PC-3 (cell line): ENCODE measurements at places on chromosomes 16 and 17. TPM values are rescaled to one million over a fixed set of nuclear protein-coding genes. Genes with fewer than 3 reads are reported as not detected.

DNA sequence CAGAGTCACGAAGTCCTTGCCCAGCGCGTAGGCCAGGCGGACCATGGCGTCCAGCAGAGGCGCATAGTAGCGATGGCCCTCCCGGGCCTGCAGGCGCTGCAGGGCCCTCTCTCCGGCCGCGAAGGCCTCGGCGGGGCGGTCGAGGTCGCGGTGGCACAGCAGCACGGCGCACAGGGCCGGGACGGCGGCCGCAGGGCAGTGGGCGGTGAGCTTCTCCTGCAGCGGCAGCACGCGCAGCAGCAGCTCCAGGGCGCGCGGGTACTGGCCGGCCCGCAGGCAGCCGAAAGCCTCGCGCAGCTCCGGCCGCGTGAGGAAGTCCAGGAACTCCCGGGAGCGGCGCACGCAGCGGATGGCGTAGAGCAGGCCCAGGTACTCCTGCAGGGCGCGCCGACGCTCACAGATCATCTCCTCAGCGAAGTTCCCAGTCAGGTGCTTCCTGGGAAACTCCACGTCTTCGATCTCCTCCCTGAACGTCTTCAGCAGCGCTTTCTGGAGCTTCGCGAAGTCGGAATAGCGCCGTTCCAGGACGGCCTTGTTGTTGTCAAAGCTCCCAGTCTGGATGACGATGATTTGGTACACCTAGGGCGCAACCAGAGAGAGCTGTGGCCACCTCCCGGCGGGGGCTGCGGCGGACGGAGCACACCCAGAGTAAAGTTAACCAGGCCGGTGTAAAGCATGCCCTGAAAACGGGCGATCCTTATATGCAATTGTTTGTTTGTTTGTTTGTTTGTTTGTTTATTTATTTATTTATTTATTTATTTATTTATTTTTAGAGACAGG, 7.4 kb downstream of the SNX20 start:
- no peaks in the 10 kb centered on the region for H3K27me3 ChIP-seq
- H3K4me1 ChIP-seq = no peaks in the 10 kb centered on the region
- no peak overlapping the region for H3K27ac ChIP-seq
- no peak overlapping the region for H3K4me3 ChIP-seq
- no peaks in the 10 kb centered on the region for H3K36me3 ChIP-seq
- no peak for DNase-seq

GRCh38 chr16:87984632-87985267, 33.5 kb downstream of the BANP start:
- no peak overlapping the region for H3K4me3 ChIP-seq
- no peak for DNase-seq
- H3K4me1 ChIP-seq = no peaks in the 10 kb centered on the region
- no peaks in the 10 kb centered on the region for H3K27me3 ChIP-seq

GRCh38 chr16:515175-515938, 12.2 kb upstream of the CAPN15 start:
- H3K4me1 ChIP-seq = no peaks in the 10 kb centered on the region
- no peak overlapping the region for H3K4me3 ChIP-seq
- H3K27me3 ChIP-seq = no peaks in the 10 kb centered on the region
- no peaks in the 10 kb centered on the region for H3K36me3 ChIP-seq
- DNase-seq = no peak
- H3K27ac ChIP-seq = no peak overlapping the region

GRCh38 chr17:78525511-78526160, 51.6 kb downstream of the DNAH17 start:
- H3K27me3 ChIP-seq = no peaks in the 10 kb centered on the region
- no peak overlapping the region for H3K27ac ChIP-seq
- H3K36me3 ChIP-seq = no peaks in the 10 kb centered on the region
- DNase-seq = no peak
- no peak overlapping the region for H3K4me3 ChIP-seq

DNA sequence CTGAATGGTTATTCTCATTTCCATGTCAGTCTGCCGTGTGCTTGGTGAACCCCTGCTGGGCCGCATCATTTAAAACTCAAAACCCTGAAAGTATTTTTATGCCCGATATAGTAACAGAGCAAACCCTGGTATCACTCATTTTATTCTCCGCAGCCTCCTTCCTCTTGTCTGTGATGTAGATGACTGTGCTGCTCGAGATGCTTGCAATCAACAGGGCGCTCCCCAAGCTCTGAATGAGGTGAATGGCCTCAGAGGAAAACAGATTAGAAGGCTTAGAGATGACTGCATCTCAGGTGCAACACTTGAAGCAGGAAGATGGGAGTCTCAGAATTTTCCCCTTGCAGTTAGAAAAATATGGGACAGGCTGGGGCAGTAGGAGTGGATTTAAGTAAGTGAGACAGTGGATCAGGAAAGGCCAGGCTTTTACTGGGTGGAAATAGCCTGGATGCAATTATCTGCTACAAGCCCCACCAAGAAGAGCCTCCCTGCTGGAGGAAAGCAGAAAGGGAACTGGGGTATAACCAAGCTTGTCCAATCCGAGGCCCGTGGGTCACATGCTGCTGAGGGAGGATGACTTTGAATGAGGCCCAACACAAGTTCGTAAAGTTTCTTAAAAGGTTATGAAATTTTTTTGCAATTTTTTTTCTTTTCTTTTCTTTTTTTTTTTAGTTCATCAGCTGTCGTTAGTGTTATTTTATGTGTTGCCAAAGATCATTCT, 166.9 kb downstream of the CDH13 start:
- no peak overlapping the region for H3K4me3 ChIP-seq
- H3K27ac ChIP-seq = no peak overlapping the region
- H3K36me3 ChIP-seq = no peaks in the 10 kb centered on the region
- H3K27me3 ChIP-seq = peaks cover 5% of the 10 kb centered on the region; the same call in 1 of the 2 replicates

DNA sequence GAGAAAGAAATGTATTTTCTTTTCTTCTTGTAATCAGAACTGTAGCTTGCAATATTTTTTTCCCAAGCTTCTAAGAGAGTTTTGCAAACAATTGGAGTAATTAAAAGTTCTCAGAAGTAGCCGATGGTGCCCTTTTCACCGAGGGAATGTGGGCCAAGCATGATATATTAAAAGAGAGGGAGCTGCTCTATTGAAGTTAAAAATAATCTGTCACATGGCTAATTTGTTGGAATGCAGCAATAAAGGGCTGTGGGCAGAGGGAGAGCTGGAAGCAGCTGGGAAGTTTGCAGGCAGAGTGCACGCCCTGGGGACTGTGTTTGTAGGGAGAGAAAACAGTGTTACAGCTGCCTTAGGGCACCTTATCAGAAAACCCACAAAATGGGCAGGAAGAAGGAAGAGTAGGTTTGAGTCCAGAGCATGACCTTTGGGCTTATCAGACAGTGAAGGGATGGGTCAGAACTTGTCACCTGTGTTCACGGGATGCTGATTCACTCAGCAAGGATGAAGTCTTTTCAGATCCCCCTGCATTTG, 18.5 kb upstream of the TERF2 start:
- H3K36me3 ChIP-seq = no peaks in the 10 kb centered on the region
- DNase-seq = no peak
- H3K4me1 ChIP-seq = peaks cover 16% of the 10 kb centered on the region
- no peak overlapping the region for H3K4me3 ChIP-seq
- H3K27me3 ChIP-seq = no peaks in the 10 kb centered on the region

DNA sequence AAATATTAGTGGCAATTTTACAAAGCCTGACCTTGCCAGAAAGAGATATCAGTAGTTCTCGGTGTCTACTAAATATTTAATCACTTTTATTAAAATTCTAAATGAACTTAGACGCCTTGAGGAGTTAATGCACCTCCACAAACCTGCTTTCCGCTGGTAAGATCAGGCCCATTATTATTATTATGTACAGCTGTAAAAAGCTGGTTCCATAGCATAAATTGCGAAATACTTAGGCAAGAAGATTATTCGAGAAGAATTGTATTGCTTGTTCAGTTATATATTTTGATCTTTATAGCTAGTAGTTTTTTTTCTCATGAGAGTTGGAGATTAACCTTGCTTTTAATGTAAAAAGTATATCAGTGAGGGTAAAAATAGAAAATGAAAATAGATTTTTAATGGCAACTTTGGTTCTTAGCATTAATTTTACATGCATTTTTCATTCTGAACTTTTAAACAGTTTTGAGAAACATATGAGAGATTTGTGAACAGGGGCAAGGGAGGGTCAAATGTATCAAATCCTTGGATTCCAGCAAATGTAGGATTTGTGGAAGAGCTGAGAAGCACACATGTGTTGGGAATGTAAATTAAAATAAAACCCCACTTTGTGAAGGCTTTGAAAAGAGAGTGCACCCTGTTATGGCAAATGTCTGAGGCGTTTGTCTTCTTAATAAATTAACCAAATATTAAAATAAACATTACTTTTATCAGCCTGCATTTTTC, 250.4 kb upstream of the TBX2 start:
- DNase-seq = no peak
- no peaks in the 10 kb centered on the region for H3K27me3 ChIP-seq
- no peaks in the 10 kb centered on the region for H3K4me1 ChIP-seq
- no peaks in the 10 kb centered on the region for H3K36me3 ChIP-seq
- no peak overlapping the region for H3K27ac ChIP-seq

DNA sequence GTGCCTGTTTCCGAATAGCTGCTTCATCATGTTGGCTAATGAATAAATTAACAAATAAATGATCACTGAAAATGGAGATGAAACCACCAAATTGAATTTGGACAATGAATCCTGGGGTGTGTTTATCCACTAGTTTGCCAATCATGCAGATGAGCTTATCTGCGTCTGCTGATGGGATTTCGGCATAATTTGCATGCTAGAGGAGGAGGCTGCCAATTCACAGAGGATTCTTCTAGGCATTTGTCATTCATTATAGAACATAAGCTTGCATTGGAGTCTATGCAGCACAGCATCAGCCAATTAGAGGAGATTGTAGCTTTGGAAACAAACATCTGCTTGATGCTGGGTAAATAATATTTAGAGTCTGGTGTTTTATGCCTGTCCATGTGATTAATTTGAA, 123.1 kb downstream of the NPIPB5 start:
- no peak overlapping the region for H3K27ac ChIP-seq
- DNase-seq = no peak
- no peaks in the 10 kb centered on the region for H3K27me3 ChIP-seq
- no peaks in the 10 kb centered on the region for H3K36me3 ChIP-seq
- peaks cover 10% of the 10 kb centered on the region for H3K4me1 ChIP-seq

DNA sequence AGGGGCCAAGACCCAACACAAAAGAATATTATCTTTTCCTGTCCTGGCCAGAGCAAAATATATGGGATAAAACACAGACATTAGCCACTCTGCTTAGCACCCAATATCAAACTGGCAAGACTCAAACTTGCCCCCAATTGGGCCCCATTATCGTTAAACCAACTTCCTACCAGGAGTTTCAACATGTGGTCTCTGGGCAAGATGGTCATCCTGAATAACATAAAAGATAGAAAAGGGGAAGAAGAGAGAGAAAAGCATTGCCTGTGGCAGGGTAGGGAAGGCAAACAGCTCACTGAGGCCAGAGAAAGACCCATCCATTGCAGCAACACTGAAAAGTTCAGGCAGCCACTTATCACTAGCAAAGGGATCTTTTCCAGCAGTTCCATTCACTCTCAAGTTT, 502.1 kb downstream of the KIF2B start:
- no peak for DNase-seq
- H3K27me3 ChIP-seq = no peaks in the 10 kb centered on the region
- H3K4me3 ChIP-seq = no peak overlapping the region
- no peaks in the 10 kb centered on the region for H3K4me1 ChIP-seq
- no peaks in the 10 kb centered on the region for H3K36me3 ChIP-seq

DNA sequence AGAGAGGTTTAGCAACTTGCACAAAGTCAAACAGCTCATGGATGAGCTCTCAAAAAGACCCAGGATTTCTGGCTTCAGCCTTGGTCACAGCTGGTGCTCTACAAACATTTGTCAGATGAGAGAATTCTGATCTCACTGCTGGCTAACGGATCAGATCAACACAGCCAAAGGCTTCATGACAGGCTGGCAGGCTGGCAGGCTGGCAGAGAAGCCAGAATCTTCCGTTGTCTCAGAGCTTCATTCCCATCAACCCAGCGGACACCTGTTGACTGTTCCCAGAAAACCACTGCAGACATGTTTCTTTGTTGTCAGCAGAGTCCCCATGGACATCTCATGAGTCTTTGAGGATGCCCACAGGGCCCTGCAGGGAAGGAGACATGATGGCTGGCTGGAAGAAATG, 303.8 kb upstream of the ASIC2 start:
- no peak for DNase-seq
- H3K4me1 ChIP-seq = no peaks in the 10 kb centered on the region
- H3K36me3 ChIP-seq = no peaks in the 10 kb centered on the region
- no peaks in the 10 kb centered on the region for H3K27me3 ChIP-seq

DNA sequence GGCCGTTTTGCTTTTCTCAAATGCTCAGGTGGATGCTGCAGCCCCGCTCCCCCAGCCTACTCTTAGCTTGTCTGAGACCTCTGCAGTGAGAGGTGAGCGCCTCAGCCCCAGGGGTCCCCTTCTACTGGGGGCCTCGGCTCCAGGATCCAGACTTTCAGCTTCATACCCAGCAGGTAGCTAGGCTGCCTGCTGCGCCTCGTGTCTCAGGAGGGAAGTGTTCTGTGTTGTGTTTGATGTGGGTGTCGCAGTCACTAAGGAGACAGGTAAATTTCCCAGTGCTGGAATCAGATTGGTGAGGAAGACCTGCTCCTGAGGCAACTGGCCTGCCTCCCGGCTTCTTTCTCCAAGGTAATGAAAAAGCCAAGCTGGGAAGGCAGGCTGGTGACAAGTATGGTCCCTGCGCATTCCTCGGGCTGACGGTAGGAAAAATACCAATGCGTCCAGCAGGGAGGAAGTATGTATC, 604.0 kb upstream of the SALL1 start:
- peaks cover 4% of the 10 kb centered on the region; the same call in 1 of the 2 replicates for H3K27me3 ChIP-seq
- H3K4me3 ChIP-seq = no peak overlapping the region
- DNase-seq = no peak
- H3K36me3 ChIP-seq = no peaks in the 10 kb centered on the region
- no peaks in the 10 kb centered on the region for H3K4me1 ChIP-seq

Gene CFAP97D1
- 0.12 and 0.29 TPM in 2 replicates for total RNA-seq

Gene NEUROD2
- total RNA-seq = not detected in 2 replicates

Gene C1QL1
- total RNA-seq = 2.8 and 4.1 TPM in 2 replicates

Gene P2RX1
- total RNA-seq = not detected in 2 replicates

Gene CMTM2
- not detected in 2 replicates for total RNA-seq

Gene UBE2G1
- total RNA-seq = 35.8 and 46.8 TPM in 2 replicates

Gene CACNG3
- not detected in 2 replicates for total RNA-seq

Gene CLCN7
- 48.2 and 66.6 TPM in 2 replicates for total RNA-seq

Gene RBFOX1
- total RNA-seq = not detected in 2 replicates

Gene TNFRSF17
- not detected in 2 replicates for total RNA-seq

Gene RGS9
- total RNA-seq = 2.7 and 3.4 TPM in 2 replicates
